RWPE1 (cell line): ENCODE measurements at places on chromosomes 5 and 9.

DNA sequence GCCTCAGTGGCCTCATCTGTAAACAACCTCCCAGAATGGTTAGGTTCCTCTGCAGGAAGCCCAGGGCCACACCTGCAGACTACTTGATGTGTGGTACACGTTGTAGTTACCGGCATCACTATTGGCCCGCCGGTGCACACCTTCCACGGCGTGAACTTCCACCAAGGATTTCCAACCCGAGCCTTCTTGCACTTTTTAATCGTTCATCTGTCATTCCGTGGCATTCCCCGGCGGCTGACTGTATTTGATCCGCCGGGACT lies 5.3 kb upstream of the TRIM41 start:
- DNase-seq = no peak

DNA sequence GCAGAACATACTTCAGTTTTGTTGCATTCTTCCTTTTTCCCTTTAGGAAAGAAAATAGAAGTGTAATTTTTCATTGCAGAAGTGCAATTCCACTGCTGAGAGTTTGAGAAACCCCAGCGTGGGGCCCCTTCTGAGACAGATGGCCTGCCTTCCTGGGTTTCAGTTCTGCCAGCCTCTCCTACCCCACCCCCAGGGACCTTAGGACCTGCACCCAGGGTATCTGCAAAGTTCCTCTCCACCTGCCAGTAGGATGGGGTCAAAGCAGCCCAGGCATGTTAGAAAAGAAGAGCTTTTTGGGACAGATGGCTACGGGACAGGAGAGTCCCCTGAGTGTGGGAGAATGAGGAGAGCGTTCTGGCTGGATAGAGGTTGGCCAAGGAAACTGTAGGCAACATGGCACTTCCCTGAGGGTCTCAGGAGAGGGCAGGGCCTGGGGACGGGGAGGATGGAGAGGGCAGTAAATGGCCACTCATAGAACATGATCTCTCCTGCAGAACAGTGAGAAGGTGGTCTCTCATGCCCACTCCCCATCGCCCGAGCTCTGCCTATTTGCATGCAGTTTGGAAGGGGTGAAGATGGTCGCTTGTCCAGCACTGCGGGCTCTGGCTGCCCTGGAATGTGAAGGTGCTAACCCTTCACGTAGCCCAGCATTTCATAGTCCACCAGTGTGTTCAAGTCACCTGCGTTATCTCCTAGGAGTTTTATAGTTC lies at the start of gene TIFAB:
Gene TIFAB (minus strand): TSS at position 31 of the 710 bp plus-strand sequence. CDS start 2,412 bp downstream, outside the sequence.
- DNase-seq = no peak

DNA sequence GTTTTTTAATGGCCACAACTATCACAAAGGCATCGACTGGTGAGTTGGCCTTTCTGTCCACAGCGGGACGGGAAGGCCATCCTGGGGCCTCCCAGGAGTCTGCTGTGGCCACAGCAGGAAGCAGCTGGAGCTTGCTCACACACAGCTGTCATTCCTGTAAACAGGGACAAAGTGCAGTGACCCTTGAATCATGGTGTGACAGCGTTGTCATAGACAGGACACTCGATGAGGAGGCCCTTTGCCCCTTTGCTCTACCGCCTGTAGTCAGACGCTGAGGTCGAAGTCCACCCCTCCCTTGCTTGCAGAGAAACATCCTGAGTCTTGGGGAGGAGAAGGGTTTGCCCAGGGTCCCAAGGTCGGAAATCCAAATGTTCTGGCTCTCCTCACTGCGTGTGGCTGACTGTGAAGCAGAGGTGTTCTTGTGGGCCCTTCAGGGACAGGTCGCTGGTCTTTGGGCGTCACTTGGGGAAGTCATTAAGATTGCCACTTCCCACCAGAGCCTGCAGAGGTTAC lies 35.1 kb downstream of the NDST1 start:
- DNase-seq = no peak

DNA sequence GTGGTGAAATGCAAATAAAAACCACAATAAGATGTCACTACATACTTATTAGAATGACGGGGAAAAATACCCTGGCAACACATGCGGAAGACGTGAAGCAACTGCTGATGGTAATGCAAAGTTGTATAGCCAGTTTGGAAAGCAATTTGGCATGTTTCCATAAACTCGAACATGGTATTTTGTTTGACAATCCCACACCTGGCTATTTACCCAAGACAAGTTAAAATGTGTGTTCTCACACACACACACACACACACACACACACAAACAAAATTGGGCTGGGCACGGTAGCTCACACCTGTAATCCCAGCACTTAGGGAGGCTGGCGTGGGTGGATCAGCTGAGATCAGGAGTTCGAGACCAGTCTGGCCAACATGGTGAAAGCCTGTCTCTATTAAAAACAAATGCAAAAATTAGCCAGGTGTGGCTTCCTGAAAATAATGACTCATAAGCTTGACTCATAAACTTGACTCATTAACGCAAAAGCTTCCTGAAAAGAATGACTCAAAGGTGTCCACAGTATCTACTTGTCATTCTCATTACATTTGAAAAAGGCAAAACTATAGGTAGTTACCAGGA lies 456.5 kb downstream of the CDH18 start:
- DNase-seq = peak; percentile 64

DNA sequence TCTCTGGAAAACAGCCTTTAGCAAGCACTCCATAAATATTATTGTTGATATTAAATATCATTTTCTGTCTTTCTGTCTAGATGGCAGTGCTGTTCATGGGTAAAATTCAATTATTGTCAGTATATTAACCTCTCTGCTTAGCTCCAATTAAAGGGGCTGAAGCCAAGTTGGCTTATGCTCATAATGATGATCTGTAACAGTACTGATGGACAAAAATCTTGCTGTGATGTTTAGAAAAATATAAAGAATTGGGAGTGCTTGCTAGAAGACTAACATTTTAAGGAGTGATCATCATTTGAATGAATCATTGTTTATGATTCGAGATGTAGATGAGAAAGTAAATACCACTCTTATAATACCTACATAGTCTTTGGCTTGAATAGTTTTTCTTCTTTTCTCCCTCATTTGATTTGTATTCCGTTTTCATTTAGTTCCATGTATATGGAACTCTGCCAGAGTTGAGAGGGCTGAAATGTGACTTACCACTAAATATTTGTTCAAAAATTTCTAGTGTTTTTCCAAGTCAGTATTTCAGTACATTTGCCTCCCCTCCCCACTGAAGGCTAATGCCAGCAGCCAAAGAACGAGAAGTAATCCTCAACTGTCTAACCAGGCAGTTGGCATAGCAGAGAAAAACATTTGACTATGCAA lies 538.3 kb downstream of the CSNK1G3 start:
- DNase-seq = no peak

DNA sequence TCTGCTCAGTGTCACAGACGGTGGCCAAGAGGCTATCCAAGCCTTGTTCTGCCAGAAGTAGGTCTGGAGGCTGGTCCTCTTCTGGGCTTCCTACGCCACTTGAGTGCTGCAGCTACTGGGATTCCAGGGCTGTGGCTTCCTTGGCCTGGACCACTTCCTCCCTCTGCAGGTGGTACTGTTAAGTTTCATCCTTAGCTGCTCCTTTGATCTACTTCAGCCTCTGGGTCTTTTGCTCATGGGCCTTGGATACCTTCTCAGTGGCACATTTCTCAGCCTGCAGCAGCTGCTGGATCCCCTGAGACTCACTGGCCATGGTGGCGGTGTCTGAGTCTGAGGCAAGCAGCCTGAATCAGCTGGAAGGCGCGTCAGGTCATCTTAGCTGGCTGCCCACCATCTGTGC lies 10.3 kb downstream of the CNOT8 start:
- no peak for DNase-seq

DNA sequence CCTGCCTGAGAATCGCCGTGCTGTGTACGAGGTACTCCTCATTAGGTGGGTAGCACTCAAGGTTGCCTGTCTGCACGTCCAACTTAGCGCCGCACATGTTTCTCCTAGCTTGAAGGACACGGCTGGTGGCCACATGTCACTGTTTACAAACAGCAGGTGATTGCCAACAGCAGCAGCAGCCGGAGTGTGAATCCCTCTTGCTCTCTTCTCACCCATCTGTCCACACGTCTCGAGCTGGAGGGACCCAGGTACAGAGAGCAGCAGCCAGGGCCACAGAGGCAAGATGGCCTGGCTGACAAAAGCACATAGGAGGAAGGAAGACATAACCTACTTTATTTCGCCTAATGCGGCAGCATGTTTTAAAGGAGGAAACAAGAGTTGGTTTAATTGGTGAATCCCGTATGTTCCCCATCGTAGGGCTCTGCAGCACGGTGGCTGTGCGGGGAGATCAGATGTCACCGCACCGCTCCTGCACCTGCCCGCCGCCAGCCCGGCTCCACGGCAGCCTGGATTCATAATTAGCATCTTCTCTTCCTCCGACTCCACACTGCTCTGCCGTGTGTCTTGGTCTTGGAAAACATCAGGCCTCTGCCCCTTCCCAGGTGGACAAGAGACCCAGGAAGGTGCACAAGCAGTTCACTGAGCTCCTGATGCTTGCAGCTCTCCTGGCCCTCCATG lies 201.6 kb upstream of the IRX1 start:
- DNase-seq = no peak

- DNase-seq = no peak
Measured at GRCh38 chr9:19965336-19965735, 176.5 kb upstream of the SLC24A2 start.

DNA sequence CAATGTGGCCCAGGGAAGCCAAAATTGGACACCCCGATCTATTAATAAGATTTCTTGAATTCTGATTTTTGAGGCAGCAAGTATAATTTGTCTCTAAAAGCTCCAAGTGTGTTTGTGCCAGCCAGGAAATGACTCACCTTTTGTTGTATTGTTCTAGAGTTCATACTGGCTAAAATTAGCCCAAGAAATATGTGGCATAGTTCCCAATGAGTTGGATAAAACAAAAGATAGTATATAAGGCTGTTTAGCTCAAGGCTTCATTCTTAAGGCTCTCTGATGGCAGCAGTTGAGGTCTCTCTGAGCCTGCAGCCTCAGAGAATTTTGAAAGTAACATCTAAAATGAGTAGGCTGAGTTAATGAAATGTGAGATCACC lies 21.6 kb downstream of the HMGXB3 start:
- DNase-seq = peak; percentile 87

DNA sequence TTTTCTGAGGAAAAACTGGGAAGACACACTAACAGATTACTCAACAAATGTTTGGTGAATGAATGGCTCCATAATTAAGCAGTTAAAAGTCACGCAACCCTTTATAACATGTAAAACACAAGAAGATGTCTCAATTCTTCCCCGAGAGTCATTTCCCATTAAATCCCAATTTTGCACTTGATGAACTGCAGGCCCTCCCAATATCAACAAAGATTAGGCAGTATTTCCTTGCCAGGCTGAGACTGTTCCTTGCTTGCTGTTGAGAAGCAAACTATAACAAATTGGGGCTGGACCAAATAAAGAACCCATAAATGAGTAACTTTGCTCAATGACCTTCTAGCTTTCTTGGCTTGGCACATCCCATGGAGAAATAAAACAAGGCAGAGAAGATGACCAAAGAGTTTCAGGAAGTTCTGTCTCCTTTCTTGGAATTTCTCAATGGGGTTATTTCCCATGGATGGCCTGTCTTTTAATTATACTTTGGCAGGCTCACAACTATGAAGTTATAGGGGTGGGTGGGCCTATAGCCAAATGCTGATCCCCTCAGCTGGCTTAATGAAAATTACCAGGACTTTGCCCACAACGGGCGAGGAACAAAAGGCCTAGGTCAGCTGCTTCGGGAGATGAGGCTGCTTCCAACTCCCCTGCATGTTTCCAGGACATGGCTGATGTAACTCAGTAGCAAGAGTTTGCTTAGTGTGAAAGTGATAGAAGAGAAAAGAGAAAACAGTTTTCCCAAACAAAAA lies 243.1 kb upstream of the RFX3 start:
- DNase-seq = no peak

DNA sequence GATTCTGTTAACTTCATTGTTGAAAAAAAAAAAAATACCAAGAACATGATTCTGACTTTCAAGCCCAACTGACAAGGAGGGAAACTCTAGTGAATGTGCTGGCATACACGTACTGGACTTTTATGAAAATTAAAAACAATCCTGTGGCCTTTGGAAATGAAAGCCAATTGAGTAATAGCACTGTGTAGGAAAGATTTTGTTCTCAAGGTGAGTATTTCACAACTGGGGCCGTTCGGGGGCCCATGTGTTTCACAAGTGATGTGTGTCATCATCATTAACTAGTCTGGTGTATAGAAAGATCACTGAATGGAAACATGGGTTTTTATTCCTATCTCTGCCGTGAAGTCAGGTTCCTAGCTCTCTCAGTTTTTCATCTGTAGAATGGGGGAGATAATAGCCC lies 605.0 kb upstream of the CLINT1 start:
- peak; percentile 52 for DNase-seq

DNA sequence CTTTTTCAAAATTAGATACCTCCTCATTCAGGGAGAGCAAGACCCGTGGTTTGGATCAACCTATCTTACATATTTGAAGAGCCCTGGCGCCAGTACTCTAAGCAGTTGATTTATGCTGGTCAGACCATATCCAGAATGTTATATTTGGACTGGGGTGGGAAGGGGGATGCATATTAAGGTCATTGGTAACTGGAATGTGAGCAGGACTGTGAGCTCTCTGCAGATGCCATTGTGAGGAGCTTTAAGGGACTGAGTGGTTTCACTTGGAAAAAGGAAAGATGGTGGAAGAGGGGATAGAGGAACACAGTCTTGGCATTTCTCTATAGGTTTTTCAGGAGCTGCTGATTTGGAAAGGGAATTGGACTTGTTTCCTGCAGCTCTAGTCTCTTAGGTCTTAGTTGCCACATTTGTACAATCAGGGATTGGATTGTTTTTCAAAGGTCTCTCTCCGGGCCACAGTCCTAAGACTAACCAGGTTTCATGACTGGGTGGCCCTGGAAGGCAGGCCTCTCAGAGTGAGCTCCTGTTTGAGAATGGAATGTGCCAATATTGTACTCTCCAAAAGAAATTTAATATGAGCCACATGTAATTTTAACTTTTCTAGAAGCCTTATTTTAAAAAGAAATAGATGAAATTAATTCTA lies 25.8 kb upstream of the F2R start:
- no peak for DNase-seq

DNA sequence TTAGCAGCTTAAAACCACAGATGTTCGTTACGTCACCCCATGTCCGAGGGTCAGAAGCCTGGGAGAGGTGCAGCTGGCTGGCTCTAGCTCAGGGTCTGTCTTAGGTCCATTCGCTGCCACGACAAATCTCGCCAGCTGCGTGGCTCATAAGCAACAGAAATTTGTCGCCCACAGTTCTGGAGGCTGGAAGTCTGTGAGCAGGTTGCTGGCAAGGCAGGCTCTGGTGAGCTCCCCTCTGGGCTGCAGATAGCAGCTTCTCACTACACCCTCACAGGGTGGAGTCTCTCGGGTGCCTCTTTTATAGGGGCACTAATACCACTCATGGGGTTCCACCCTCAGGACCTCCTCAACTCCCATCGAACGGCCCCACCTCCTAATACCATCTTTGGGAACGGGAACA lies 40.1 kb upstream of the FCN2 start:
- no peak for DNase-seq

DNA sequence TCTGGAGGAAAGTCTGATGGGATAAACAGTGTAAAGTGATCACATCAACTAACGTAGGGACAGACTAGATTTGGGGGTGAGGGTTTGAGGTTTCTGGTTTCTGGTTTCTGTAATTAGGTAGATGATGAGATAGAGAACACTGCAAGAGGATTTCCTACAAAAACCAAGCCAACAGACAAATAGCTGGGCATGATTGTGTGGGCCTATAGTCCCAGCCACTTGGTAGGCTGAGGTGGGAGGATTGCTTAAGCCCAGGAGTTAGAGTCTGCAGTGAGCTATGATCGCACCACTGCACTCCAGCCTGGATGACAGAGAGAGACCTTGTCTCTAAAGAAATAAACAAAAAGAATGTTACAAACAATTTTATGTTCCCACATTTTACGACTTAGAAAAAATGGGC lies 34.4 kb upstream of the RNU6ATAC start:
- DNase-seq = no peak

- DNase-seq = no peak
Measured at GRCh38 chr5:109859537-109859936, 169.8 kb downstream of the MAN2A1 start.
